ENCODE measurements at places on chromosomes 4 and X. TPM values are rescaled to one million over a fixed set of nuclear protein-coding genes. Genes with fewer than 3 reads are reported as not detected.
A peak's percentile ranks its signal among the peaks of the same experiment; 100 is the strongest.

- peak overlapping the region; percentile 7 for H3K27ac ChIP-seq
- peaks cover 7% of the 10 kb centered on the region for H3K4me1 ChIP-seq
- no peaks in the 10 kb centered on the region for H3K36me3 ChIP-seq
- H3K27me3 ChIP-seq: no peaks in the 10 kb centered on the region
- H3K4me3 ChIP-seq: no peak overlapping the region
These were observed 544.0 kb upstream of the AMOT start for GRCh38 chrX:113384628-113385027.

TRIM60 gene
- not detected for polyA plus RNA-seq

TLR10 gene
- polyA plus RNA-seq: not detected

DNA sequence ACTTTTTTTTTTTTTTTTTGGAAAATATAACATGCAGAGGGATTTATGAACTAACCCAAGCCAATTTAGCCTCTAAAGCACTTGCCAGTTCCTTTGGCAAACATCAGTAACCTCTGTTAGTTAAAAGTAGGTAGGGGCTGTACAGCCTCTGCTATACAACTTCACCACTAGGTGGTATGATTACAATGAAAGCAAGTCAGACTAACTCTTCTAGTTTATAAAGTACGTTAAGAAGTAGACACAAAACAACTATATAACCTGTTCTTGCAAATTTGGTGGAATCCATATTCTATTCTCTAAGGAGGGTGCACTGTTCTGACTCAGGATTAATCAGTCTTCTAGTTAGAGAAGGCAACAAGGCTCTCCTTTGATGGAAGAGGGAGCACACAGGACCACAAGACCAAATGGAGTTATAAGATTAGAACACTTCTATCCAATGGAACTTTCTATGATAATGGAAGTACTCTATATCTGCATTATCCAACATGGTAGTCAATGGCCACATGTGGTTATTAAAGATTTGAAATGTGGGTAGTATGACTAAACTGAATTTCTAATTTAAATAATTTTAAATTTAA is 12.8 kb downstream of the AIMP1 start:
- H3K36me3 ChIP-seq: peaks cover 6% of the 10 kb centered on the region
- no peak overlapping the region for H3K27ac ChIP-seq
- no peaks in the 10 kb centered on the region for H3K27me3 ChIP-seq

GRCh38 chrX:104288961-104289360 is 34.2 kb upstream of the ESX1 start:
- no peak overlapping the region for H3K4me3 ChIP-seq
- no peak overlapping the region for H3K27ac ChIP-seq
- no peak for DNase-seq
- no peaks in the 10 kb centered on the region for H3K36me3 ChIP-seq

SULT1E1 gene
- 25.8 TPM for polyA plus RNA-seq

- H3K27me3 ChIP-seq: no peaks in the 10 kb centered on the region
- no peak for DNase-seq
- H3K36me3 ChIP-seq: no peaks in the 10 kb centered on the region
- H3K4me1 ChIP-seq: no peaks in the 10 kb centered on the region
These were observed 22.7 kb upstream of the SEPSECS start for GRCh38 chr4:25182937-25183336.

DCAF4L1 gene
- polyA plus RNA-seq: 0.06 TPM

GRCh38 chr4:124181039-124181438 is 531.5 kb downstream of the ANKRD50 start:
- H3K36me3 ChIP-seq: no peaks in the 10 kb centered on the region
- H3K27ac ChIP-seq: no peak overlapping the region
- H3K27me3 ChIP-seq: no peaks in the 10 kb centered on the region
- DNase-seq: no peak

DNA sequence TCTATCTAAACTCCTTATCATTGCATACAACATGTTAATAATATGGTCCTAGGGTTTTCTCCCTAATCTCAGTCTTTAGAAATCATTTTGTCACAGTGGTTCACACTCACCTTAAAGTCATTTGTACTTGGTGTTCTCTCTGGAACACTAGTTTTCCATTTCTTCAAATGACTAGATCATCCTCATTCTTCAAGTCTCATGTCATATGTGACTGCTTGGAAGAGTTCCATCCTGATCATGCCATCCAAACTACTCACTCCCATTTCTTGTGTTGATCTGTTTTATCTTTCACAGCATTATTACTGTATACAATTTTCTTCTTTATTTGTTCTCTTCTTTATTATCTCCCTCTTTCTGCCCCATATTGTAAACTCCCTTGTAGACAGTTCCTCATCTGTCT is 66.5 kb downstream of the HTR2C start:
- DNase-seq: no peak
- no peak overlapping the region for H3K4me3 ChIP-seq
- H3K27ac ChIP-seq: no peak overlapping the region

DNA sequence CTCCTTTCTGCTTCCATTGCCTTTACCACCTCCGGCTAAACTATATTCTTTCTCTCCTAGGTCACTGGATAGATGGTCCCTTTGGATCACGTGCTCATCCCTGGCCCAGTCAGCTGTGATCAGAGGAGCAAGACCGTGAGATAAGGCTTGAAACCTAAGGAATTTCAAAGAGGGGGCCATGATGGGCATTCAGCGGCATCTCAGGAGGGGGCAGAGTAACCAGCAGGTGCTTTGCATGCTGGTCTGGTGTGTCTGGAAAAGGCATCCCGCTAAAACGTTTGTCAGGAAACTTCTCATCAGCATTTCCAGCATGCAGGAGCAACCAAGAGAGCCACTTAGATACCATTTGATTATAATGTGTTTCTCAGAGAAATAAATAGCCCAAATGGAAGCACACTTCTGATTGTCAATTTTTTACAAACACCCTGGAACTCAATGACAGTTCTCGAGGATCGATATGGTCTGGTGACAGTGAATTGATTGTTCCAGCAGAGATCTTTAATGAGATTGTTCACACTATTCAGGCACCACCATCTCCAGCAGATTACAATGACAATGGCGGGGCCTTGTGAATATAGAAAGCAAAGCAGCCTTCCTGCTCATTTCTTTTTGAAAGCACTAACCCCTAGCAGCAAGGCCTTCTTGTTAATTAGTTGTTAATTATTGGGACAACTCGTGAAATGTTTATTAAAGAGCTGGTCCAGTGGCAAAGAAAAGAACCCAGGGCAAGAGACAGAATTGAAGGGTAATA is 327.1 kb downstream of the PTTG2 start:
- peaks cover 13% of the 10 kb centered on the region for H3K4me1 ChIP-seq
- H3K27me3 ChIP-seq: no peaks in the 10 kb centered on the region
- no peak overlapping the region for H3K4me3 ChIP-seq
- DNase-seq: no peak

DNA sequence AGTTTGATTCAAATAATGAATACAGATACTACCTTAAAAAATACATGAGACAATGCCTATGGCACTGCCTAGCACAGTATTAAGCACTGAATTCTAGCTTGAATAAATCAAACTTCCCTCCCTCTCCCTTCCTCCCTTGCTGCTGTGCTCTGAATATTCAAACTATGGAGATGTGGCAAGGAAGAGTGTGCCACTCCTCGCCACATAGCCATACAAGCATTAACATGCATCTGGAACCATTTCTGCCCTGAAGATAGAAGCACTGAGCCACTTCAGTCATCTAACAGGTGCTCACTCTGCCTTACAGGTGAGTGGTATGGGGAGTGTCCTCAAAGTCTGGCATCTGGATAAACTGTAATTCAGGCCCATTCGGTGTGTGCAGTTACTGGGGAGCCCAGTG is 276.9 kb downstream of the ARHGAP24 start:
- no peaks in the 10 kb centered on the region for H3K27me3 ChIP-seq
- DNase-seq: no peak
- no peak overlapping the region for H3K27ac ChIP-seq
- no peaks in the 10 kb centered on the region for H3K36me3 ChIP-seq

GRCh38 chrX:15215366-15215765 is 54.5 kb downstream of the ASB9 start:
- H3K27me3 ChIP-seq: no peaks in the 10 kb centered on the region
- no peak overlapping the region for H3K4me3 ChIP-seq
- no peak overlapping the region for H3K27ac ChIP-seq
- no peaks in the 10 kb centered on the region for H3K4me1 ChIP-seq
- no peaks in the 10 kb centered on the region for H3K36me3 ChIP-seq

ASMT gene
- polyA plus RNA-seq: not detected

DNA sequence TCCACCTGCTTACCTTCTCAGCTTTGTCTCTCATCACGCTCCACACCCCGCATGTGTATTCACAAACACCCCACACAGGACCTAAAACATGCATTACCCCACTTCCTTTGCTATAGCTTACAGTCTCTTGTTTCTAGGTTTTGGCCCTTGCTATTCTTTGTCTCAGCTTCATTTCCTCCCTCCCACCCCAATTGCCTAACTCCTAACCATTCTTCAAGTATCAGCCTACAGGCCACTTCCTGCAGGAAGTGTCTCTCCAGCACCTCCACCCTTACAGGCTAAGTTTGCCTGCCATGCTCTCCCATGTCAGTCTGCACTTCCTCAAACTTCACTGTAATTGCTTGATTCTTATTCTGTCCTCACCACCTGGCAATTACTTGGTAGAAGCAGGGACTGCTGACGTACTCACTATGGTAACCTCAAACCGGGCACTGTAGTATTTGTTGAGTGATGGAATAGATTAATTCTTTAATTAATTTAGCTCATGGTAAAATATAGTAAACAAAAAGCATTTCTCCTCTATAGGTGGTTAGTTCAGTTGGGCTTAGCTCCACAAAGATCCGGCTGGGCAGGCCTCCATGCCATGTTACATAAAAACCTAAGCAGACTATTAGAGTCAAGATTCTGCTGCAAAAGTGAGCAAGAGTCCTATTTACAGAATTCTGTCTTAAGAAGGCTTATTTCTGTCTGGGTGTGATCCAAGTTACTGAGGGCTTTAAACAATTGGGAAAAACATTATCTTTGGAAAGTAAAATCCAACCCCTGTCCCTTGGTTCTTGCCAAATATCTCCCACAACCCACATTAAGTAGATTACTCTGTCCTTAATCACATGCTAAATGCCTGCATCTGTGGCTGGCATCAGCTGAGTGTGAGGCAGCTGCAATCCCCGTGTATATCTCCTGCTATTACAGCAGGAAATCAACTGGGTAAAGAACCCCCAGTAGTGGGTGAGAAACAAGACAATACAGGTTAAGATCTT is 124.7 kb upstream of the CPEB2 start:
- no peaks in the 10 kb centered on the region for H3K27me3 ChIP-seq
- no peak overlapping the region for H3K27ac ChIP-seq
- no peak for DNase-seq

DNA sequence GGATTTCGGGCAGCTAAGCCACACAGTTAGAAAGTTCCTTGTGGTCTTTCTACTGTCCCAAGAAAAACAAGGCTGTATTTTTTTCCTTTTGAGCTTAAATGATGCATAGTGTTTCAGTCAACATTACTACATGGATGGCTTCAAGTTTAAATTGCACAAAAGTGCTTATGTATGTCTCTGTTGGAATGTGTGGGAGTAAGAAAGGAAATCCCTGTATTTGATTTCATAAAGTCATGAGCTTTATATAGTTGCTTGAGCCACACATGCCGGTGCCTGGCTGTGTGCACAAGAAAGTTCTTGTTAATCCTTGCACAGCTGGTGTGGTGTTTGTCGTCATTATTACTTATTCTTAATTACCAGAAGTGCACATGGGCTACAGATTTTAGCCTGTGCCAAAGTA is 262.2 kb downstream of the ARHGAP10 start:
- peak overlapping the region; percentile 59 for H3K27ac ChIP-seq
- no peaks in the 10 kb centered on the region for H3K27me3 ChIP-seq
- H3K4me1 ChIP-seq: peaks cover 18% of the 10 kb centered on the region
- no peaks in the 10 kb centered on the region for H3K36me3 ChIP-seq

ANXA10 gene
- polyA plus RNA-seq: not detected

All from endothelial cell of umbilical vein (primary cell).